NCI-H1105 treated with DMSO at 0.1 percent for 48 hours (cell line): ENCODE measurements at places on chromosomes 6 and 20.
A peak's percentile ranks its signal among the peaks of the same experiment; 100 is the strongest.

- DNase-seq, result peak; percentile 77
Measured at GRCh38 chr6:32972353-32973143, 4.2 kb downstream of the BRD2 start.

DNA sequence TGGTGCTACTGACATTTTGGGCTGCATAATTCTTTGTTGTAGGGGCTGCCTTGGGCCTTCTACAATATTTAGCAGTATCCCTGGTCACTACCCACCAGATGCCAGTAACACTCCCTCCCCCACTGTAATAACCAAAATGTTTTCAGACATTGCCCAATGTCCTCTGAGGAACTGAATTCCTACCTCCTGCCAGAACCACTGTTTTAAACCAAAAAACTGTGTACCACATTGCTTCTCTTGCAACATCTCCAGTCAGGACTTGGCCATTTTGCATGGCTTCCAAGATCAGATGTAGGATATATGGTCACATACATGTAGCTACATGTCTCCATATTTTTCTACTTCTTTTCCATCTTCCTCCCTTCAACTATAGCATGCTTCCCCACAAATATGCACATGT lies 97.4 kb upstream of the IFNGR1 start:
- DNase-seq, result no peak

DNA sequence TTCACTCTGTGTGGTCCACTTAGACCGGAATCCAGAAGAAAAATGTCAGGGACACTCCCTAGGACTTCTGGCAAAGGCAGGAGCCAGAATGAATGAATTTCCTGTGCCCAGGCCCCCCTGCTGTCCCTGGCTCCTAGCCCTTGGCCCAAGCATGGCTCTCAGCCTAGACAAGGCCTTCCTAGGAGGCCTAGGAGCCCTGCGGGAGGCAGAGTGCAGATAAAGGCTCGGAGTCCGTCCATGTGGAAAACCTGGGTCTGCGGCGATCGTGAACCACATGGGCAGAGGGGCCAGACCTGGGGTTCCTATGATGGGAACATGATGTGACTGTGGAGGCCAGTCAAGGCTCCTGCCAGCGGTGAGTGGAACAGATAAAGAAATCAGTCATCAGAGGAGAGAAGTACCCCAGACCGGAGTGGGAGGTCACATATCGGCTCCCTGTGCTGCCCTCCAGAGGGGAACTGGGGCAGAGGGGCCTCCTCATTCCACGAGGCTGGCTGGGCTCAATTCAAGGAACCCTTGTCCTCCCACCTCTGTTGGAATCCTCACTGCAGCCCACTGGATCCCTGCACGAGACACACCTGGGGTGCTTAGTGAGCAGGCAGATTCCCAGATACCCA lies 5.9 kb upstream of the VSTM2L start:
- DNase-seq, result no peak

GRCh38 chr6:15338476-15338875 lies 92.6 kb downstream of the JARID2 start:
- DNase-seq, result no peak

GRCh38 chr6:167750956-167751358 lies 75.8 kb upstream of the AFDN start:
- no peak for DNase-seq

DNA sequence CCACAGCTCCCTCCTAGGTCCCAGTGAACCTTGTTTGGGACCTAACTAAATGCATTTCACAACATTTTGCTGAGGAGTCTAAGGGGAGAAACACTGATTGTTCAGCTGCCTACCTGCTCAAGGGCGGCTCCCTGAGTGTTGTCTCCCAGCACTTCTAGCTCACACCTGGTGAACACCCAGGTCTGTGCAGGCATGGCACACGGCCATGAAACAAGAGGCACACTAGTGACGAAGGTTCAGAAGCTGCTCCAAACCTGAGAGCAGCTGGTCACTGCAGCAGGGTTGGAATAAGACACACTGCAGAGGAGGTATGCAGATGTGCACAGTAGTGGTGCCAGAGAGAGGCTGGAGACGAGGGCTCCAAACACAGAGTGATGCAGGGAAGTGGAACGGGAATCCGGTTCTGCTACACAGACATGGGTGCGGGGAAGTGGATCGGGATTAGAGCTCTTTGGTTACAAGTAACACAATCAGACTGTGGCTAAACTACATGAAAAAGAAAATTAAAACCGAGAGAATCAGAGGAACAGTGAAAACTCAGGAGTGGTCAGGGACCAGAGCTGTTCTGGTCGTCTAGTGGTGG lies 486.1 kb upstream of the CDH4 start:
- peak; percentile 9 for DNase-seq
